ENCODE measurements at places on chromosomes 7 and 10. TPM values are rescaled to one million over a fixed set of nuclear protein-coding genes. Genes with fewer than 3 reads are reported as not detected.

MYO1G gene
- 182 TPM for polyA plus RNA-seq

LRRC17 gene
- polyA plus RNA-seq: not detected

CALML3 gene
- not detected for polyA plus RNA-seq

ERLIN1 gene
- 11.8 TPM for polyA plus RNA-seq

EIF3A gene
- polyA plus RNA-seq: 75.3 TPM

TMEM273 gene
- 51.7 TPM for polyA plus RNA-seq

ACTR3C gene
- polyA plus RNA-seq: 4.7 TPM

GJD4 gene
- not detected for polyA plus RNA-seq

CPA5 gene
- 30.5 TPM for polyA plus RNA-seq

CYP2C9 gene
- polyA plus RNA-seq: not detected

Data from CD8-positive, alpha-beta memory T cell (primary cell).